ENCODE measurements at places on chromosomes 2 and 18.

DNA sequence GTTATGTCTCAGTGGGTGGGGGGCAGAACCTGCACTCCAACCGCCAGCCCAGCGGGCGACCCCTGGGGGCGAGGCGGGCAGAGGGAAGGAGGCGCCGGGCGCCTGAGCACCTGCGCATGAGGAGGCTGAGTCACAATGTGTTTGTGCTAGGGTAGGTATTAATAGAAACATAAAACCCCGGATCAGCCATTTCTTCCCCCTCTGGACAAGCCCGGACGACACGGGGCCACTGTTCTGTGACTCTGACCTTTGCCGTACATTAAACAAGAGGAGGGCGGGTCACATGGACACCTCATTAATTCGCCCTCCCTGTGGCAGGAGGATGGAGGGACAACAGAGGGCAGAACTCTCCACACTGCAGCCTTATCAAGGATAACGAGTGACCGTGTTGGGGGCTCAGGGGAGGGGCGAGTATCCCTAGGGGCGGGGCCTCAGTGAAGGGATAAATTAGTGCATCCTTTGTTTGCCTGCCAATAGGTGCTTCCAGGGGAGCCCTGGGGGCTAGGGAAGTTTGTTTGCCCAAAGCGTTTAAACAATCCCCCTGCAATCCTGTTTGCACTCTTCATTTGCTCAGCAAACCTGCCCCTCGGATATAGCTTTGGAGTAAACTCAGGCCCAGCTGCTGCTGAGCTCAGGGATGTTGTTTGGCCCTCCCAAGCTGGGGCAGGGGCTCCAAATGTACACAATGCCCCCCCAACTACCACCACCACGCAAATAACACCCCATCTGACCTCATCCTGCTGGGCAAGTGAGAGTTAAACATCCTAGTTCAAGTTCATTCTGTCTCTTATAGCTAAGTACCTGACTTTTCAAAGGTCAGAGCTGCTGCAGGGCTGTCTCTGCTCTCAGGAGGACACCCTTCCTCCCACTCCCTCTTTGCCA lies 171.2 kb upstream of the GLI2 start:
- DNase-seq, result no peak

DNA sequence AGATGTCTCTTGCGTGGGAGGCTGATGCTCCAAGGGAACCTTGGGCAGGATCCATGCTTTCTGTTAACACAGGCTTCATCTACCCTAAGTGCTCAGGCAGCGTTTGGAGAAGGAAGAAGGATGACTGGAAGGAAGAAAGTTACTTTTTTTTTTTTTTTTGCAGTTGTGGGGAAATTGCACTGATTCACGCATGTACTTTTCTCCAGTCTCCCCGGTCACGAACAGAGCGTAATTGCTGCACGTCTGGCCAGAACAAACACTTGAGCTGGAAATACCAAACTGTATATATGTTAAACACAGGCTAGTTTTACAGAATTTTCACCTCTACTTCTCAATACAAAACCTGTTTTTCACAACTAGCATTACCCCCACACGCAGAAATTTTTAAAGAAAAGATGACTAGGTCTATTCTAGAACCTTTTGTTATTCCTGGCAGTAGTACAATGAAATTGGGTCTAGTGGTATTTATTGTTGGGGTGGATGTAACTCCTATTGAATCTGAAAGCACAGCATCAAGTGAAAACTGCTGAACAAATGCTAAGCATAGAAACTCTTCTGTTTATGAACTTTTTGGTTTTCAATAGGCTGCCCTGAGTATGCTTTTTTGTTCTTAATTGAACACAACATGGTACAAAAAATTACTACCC lies 9.3 kb upstream of the SCYGR5 start:
- no peak for DNase-seq

DNA sequence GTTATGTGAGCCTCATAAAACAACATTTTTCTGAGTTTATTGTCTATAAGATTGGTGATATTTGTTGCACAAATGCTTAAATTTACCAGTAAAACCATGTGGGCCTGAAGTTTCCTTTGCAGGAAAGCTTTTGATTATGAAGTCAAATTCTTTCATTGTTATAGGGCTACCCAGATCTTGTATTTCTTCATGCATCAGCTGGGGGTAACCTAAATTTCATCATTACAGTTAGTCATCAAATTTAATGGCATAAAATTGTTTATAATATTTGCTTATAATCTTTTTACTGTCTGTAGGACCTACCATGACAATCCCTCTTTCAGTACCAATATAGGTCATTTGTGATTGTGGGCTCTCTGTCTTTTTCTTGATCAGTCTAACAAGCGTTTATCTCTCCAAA lies 47.8 kb downstream of the SMAD2 start:
- DNase-seq, result no peak

DNA sequence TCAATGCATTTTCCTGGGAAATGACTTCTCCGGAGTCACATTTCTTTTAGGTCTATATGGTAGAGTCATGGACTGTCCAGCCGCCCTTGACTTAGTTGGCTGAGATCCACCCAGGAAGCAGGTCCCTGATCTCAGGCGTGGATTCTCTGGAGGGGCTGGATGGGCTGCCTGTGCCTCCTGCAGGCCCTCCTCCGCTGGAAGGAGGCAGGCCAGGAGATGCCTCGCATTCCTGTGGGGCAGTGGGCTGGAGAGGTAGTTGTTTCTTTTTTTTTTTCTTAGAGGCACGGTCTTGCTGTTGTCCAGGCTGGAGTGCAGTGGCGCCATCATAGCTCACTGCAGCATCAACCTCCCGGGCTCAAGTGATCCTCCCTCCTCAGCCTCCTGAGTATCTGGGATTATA lies 129.0 kb upstream of the MYCN start:
- no peak for DNase-seq

- DNase-seq, result peak; percentile 88
Measured at GRCh38 chr18:77101410-77102258, 30.9 kb downstream of the MBP start.
